ENCODE measurements at places on chromosomes 7 and 10.

GRCh38 chr7:50508471-50508943 is 56.7 kb downstream of the DDC start:
- DNase-seq, result no peak

GRCh38 chr10:13637303-13637856 is 50.6 kb downstream of the PRPF18 start:
- DNase-seq, result no peak

DNA sequence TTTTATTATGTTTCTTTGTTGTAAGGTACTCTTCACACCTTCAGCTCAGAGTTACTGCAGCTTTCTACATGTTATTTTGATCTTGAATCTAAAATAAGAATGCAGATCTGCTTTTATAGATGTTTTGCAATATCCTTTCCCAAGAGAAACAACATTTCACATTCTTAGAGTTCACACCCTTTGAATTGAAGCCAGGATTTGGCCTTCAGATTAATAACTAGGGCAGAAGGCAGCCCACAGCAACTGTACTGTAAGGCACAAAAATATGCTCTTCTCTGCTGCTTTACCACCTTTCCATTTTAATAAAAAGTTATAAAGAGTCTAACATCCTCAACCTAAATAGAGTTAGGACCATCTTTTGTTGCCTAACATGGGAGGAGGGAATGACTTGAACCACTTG is 224.7 kb downstream of the LHFPL3 start:
- no peak for DNase-seq

DNA sequence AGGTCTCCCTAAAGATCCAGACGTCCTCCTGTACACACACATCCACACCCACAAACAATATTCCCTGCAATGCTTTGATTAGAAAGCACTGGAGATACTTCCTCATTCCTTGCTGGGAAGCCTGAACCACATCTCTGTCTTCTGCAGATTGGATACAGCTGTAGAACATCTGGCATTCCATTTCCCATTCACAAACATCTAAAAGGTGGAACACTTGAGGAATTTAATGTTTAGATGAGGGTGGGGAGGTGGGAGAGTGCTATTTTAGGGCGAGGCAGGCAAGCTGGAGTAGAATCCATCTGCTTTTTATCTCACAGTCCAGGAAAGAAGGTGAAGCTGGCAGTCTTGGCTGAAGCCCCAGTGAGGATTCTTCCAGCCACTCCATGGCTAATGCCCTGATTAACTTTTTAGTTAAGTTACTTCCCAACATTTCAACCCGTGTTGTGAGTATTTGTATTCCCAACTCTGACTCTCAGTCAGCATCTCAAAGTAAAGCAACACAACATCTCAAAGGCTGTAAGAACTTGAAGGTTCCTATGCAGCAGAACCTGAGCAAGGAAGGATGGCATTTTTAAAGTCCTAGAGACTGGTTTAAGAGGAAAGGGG is 46.1 kb downstream of the CYTH3 start:
- DNase-seq, result peak; percentile 80

DNA sequence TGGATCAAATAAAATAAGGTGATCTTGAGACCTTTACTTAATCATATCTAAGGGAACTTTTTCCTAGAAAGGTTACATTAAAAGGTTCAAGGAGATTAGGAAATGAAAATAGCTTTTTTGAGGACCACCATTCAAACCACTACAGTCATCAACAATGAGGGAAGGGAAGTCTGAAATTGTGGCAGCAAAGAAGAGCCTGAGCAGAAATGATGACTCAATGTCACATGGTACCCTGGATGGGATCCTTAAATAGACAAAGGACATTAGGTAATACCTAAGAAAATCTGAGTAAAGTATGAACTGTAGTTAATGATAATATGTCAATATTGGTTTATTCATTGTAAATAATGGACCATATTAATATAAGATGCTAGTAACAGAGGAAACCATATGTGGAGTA is 236.0 kb downstream of the SEMA3D start:
- peak; percentile 28 for DNase-seq

DNA sequence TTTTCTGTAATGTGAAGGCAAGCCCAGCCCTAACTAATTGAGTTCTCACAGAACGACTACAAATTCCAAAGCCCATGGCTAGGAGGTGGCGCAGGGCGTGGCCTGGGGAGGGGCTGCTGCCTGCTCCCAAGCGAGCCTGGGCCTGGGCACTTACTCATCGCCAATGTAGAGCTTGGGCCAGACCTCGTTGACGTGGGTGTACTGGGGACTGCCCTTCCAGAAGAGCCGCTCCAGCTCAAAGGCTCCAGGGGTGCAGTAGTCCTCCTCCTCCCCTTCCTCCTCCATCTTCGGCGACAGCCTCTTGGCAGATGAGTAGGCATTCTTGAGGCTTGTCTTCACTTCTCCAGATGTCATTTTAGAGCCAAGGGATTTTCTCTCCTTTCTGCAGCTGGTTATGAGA is 53.3 kb upstream of the SAMD8 start:
- peak; percentile 53 for DNase-seq

DNA sequence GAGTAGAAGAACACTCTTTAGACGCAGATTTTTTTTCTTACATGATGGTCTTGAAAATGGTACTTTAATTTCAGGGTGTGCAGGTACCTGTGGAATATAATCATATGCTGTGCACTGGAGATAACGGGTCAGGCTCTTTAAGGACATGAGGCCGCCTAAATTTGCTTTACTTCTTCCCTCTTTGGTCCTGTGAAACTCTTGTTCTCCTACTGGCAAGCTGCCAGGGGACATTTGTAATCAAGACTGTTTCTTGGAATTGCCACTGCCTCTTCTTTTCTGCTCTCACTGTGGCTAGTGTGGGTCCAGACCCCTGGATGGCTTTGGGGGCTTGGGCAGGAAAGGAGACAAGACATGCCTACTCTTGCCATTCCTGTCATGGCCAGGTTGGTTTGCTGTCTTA is 146.0 kb downstream of the SND1 start:
- no peak for DNase-seq

DNA sequence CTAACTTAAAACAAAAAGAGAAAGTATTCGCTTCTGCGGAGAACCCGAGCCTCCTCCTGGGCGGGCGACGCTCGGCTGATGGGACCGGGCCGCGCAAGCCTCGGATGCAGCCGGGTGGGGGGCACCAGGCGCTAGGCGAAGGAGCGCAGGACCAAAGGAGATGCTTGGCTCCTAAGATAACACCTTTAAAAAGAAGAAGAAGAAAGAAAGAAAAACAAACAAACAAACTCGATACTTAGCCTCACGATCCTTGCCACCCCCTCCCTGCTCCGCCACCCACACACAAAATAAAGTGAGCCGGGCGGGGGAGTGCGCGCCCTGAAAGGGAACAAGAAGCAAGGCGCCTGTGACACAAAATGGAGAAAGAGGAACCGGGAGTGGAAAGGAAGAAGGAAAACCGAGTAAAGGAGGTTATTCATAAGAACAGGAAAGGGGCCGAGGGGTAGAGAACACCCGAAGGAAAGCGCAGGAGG is 34.0 kb upstream of the EBLN1 start:
- peak; percentile 60 for DNase-seq

DNA sequence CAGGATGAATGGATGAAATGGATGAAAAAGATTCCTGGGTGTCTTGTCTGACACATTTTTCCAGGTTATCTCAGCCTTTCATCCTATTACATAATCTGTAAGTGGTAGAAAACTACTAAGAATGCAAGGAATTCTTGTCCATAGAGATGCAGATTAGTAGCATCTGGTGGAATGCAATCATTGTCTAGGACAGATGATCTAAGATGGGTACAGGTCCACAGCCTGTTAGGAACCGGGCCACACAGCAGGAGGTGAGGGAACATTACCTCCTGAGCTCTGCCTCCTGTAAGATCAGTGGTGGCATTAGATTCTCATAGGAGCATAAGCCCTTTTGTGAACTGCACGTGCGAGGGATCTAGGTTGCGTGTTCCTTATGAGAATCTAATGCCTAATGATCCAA is 225.0 kb downstream of the CALN1 start:
- DNase-seq, result no peak

DNA sequence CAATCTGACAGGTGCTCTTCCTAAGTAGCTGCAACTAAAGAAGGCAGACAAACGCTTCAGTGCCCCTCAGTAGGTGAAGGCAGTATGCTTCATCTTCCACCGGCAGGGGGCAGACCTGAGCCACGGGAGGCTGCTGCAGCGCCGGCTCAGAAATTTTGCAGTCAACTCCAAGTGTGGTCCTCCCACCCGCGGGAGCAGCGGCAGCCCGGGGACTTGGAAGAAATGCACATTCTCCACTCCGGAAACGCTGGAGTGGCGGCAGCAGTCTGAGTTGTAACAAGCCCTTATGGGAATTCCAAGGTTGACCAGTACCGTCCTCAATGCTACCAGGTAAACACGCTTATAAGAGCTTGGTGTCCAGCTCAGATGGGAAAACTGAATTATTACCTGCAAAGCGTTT is 3.4 kb downstream of the IGFBP3 start:
- peak; percentile 78 for DNase-seq

GRCh38 chr7:100789055-100789454 is 38.3 kb downstream of the EPHB4 start:
- no peak for DNase-seq

DNA sequence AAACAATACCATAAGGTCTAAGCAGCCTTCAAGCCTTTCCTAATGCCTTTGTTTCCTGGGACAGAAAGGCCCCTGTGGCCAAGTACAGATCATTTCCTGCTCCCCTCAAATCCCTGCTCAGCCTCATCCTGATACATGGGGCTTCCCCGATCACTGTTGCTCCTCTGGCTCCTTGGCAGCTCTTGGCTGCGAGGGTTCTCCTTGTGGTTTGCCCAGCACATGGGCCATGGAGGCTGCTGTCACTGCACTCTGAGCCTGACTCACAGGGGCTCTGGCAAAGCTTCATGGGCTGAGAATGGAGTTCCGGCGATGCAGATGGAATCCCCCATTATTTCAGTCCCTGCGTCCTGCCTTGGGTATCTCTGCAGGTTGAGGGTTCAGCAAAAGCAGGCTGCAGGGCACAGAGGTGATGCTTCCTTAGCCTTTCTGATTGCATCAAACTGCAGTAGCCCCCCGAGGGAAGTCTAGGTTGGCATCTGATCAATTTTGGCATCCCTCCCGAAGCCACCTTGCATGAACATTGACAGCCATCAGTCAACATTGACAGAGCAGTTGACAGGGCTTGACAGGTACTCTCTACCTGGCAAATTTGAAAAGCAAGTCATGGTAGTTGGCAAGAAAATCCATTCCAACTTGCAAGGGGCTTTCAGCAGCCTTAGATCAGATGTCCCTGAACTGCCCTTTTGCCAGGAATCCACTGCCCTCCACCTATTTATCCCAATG is 168.6 kb downstream of the GFRA1 start:
- peak; percentile 33 for DNase-seq
